ENCODE measurements at places on chromosomes 16 and 17. TPM values are rescaled to one million over a fixed set of nuclear protein-coding genes. Genes with fewer than 3 reads are reported as not detected.

Gene PRKCB
- not detected for total RNA-seq

Gene SPATA32
- total RNA-seq = not detected

Gene OTOP3
- total RNA-seq = not detected

Gene FBXL16
- total RNA-seq = under 0.01 TPM

Gene MSLN
- total RNA-seq = not detected

Gene ENKD1
- 12.6 TPM for total RNA-seq

Gene UMOD
- not detected for total RNA-seq

Gene IL34
- 3.9 TPM for total RNA-seq

Gene MRPL58
- 29.3 TPM for total RNA-seq

Gene FOXO3B
- 1.7 TPM for total RNA-seq

Gene TGFB1I1
- 11.6 TPM for total RNA-seq

Gene SERPINF2
- total RNA-seq = 0.17 TPM

Gene PRSS33
- not detected for total RNA-seq

Gene CCL1
- not detected for total RNA-seq

Gene MYL11
- not detected for total RNA-seq

Gene NDE1
- 17.0 TPM for total RNA-seq

Gene LRRC37B
- total RNA-seq = 10.9 TPM

Gene C16orf54
- not detected for total RNA-seq

Gene WFIKKN2
- total RNA-seq = 0.16 TPM

Gene GGA3
- total RNA-seq = 11.5 TPM

Gene CAPN15
- total RNA-seq = 15.9 TPM

Gene SLC13A2
- total RNA-seq = not detected

Gene HOXB2
- total RNA-seq = 2.3 TPM

Gene LDHD
- 0.43 TPM for total RNA-seq

Gene ACLY
- total RNA-seq = 107 TPM

Gene CDR2
- 35.8 TPM for total RNA-seq

Gene CFAP97D1
- not detected for total RNA-seq

Gene SOX15
- 0.32 TPM for total RNA-seq

Gene SHISA6
- total RNA-seq = not detected

Gene PRPF8
- total RNA-seq = 88.9 TPM

Gene YBX2
- total RNA-seq = not detected

Gene GPR142
- total RNA-seq = not detected
